ENCODE measurements at places on chromosomes 1 and 21.

- no peak for DNase-seq
Observed at GRCh38 chr1:16099412-16099811, 26.0 kb upstream of the FAM131C start.

GRCh38 chr1:36755303-36756230, 272.9 kb upstream of the CSF3R start:
- no peak for DNase-seq

GRCh38 chr1:117794073-117794472, 135.3 kb downstream of the GDAP2 start:
- DNase-seq: no peak

DNA sequence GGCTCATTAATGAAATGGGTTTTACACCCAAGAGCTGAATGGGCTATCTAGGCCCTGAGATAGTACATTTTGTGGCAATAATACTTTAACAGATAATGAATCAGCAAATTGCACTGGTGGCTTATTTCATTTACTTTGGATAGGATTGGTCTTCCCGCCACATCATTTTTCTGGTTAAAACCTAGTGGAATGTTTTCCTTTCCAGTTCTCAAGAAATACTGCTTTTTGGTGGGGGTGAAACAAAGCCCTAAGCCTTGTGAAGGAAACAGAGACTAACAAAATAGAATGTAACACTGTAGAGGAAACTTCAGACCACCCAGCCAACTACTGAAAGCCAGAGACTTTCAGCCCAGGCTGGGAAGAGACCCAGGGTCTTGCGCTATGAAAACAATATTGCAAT, 172.2 kb downstream of the HHIPL2 start:
- DNase-seq: no peak

DNA sequence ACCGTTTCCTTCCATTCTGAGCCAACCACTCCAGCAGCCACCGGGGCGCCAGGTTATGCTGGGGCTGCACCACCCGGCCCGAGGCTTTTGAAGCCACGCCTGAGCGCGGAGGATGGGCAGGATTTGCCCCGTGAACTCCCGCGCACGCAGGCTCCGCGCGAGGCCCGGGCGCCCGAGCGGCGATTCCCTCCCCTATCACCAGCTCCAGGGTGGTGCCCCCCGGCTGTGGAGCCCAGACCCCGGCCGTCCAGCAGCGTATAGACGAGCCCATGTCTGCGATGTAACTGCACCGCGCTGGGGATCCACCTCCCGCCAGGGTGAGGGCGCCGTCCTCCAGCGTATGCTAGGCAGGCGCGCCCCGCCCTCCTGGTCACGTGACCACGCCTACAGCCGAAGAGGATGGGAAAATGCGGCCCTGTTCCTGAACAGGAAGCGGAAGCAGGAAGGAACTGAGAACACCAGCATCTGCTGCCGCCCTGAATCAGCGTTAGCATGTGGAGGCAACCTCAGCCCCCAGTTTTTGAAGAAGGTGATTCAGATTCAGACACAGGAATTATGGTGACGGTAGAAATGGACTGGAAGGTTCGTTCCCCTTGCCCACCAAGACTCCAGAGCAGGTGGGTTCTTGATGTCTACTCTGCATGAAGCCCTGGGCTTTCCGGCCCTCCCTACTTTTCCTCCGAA, 46.0 kb downstream of the VPS26C start:
- DNase-seq: peak; percentile 87

DNA sequence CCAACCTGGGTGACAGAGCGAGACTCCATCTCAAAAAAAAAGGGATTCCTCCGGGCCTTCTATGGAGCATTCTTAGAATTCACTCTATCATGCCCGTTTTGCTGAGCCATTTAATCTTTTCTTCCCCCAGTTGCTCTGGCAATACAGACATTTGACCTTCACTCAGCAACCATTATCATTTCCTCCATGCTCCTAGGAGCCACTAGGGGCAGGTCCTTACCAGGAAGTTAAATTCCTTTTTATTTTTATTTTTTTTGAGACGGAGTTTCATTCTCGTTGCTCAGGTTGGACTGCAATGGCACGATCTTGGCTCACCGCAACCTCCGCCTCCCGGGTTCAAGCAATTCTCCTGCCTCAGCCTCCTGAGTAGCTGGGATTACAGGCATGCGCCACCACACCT, 9.7 kb upstream of the CGN start:
- no peak for DNase-seq

DNA sequence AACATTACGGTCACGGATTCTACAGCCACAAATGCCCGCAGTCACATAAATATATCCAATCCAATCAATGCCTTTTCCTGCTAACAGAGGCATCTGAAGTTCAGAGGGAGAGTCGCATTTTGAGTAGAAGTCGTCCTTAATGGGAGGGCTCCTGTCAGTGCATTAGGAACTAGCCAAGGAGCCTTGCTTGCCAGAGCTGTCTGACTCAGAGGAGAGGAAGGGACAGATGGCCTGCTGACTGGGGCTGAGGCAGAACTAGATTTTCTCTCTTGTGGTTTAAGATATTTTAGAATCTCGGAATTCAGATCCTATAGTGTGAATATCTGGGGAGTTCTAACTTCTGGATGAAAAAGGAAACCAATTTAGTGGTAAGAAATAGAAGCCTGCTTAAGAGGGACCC, 10.6 kb downstream of the XKR8 start:
- no peak for DNase-seq

- DNase-seq: no peak
Observed at GRCh38 chr1:205703072-205703471, 22.8 kb upstream of the SLC45A3 start.

DNA sequence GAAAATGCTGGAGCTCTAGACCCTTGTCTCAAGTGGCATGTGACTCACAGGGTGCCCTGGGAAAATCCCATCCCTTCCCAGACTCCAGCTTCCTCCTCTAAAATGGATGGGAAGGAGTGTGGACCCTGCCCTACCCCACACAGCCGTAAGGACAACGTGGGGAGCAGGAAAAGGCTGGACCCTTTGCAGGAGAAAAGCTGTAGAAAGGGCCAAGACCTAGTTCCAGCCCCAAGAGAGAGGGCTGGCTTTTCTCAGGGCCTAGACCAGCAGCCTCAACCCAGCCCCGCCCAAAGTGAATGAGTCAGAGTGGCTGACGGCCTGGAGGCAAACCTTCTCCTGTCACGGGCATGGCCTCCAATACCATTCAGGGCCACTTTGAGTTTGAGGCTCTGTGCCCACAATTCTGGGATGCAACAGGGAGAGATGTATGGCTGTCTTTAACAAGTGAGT, 1.1 kb downstream of the LAMB3 start:
- DNase-seq: peak; percentile 12

- DNase-seq: no peak
Observed at GRCh38 chr1:95582746-95583145, 348.7 kb downstream of the RWDD3 start.

- no peak for DNase-seq
Observed at GRCh38 chr1:184755226-184756065, 788 bp upstream of the EDEM3 start.

- DNase-seq: no peak
Observed at GRCh38 chr1:196593955-196594354, 14.3 kb downstream of the KCNT2 start.

DNA sequence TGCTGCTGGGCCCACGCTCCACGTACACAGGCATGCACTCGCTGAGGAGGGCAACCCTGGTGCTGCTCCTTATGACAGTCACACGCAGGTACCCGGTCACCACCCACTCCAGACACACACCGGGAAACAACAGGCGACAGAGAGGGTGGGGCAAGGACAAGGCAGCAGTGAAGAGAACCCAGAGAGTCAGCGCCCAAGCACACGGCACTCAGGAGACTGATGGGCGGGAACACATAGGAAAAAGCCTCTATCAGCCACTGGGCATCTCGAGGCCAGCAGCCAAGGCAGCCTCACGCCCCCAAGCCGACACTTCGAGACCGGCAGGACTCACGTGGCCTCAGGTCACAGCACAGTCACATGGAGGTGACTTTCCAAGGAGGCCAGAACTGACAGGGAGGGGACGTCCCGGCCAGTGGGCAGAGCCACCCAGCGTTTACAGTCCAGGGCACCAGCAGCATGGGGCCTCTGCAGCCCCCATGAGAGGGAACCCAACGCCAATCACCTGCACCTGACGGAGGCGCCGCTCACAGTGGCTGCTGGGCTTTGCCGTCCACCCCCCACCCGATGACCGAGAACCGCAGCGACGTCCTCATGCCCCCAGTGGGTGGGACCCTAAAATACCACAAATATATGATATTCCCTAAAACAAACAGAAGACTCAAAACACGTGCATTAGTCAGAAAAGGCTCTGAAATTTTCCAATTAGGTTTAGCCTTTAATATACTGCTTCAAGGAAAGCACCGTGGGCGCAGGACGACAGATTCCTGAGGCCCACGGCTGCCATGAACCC, 19.7 kb downstream of the PTTG1IP start:
- DNase-seq: no peak

GRCh38 chr21:41344146-41344545, 17.7 kb upstream of the MX2 start:
- no peak for DNase-seq

DNA sequence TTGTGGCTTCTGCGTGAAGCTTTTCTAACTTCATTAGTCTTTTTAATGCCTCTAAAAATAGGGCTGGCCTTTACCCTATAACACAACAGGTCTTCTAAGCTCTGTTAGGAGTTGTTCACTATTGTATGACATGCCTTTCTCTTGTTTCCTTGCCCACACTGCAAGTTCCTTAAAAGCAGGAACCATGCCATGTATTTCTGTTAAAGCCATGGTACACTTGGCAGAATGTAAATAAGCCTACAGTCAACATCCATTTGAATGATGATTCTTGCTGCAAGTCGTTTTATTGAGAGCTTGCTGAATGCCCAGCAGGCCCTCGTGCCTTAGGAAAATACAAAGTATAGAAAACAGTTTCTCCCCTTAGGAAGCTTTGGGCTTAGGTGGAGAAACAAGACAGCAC, 214.6 kb downstream of the DUSP10 start:
- DNase-seq: no peak

DNA sequence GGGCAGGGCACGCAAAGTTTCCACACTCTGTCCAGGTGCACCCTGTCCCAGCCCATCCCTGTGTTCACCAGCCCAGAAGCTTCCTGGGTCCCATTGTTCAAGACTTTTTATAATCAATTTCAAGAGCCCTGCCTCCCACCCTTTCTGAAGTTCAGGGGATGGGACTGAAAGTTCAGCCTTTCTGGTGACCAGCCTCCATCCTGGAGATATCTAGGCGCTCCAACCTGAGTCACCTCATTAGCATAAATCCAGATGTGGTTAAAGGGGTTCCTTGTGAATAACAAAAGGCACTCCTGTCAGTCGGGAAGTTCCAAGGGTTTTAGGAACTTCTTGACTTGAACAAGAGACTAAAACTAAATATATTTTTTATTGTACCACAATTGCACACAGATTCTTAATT, 48.4 kb upstream of the RAP1A start:
- no peak for DNase-seq

DNA sequence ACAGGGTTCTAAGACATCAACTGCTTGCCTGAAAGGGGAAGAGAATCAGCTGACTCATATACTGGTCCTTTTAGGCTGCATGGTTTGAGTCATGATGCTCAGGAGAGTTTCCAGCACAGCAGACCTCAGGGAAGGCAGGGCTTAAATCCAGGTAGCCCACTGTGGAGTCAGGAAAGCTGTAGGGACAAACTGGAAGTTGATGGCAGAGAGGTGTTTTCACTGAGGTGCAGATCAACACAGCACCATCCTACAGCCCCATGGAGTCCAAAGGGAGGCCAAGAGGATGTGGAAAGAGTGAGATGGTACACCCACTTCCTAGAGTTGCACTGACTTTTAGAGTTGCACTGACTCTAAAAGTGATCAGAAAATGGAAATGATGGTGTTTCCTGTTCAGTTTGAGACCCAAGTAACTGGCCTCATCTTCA, 252.4 kb upstream of the DUSP10 start:
- DNase-seq: no peak

- DNase-seq: no peak
Observed at GRCh38 chr1:5856246-5856815, 135.9 kb downstream of the NPHP4 start.

DNA sequence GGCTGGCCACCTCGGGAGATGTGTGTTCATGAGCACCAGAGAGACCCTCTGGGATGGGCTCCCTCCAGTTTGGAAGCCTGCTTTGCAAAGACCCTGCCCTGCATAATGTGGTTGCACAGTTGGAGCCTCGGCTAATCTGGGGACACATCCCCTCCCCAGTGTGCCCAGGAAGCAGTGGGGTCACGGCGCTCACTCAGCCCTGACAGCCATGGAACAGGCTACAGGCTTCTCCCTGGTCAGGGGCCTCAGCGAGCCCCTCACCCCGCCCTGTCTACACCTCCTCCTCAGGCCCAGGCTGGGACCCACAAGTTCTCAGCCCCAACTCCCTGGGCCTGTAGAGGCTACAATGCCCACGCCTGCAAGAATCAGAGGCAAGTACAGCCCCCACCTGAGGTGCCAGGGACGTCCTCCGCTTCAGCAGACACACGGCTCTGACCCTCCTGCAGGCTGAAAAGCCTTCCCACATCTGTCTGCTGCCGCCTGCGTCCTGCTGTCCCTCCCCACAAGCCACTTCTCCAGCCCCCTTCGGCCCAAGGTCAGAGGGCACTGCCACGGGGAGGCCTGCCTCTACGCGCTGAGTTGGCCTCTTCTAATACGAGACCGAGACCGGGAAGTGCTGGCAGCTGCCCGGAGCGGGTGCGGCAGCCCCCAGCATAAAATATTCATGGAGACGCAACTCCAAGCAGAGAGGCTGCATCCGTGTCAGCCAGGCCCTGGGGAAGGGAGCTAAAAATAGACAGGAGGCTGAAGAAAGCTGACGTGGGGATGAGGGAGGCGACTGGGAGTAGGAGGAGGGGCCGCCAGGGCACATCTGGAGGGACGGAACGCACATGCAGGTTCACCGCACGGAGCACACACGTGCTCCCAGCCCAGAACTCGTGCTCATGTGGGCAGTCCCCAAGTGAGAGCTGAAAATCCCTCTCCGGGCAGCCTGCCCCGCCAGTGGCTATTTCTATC, 15.2 kb upstream of the GPR153 start:
- DNase-seq: no peak

- no peak for DNase-seq
Observed at GRCh38 chr1:112628516-112628915, 8.9 kb downstream of the CAPZA1 start.

GRCh38 chr1:90012300-90012699, 17.4 kb downstream of the ZNF326 start:
- DNase-seq: no peak

DNA sequence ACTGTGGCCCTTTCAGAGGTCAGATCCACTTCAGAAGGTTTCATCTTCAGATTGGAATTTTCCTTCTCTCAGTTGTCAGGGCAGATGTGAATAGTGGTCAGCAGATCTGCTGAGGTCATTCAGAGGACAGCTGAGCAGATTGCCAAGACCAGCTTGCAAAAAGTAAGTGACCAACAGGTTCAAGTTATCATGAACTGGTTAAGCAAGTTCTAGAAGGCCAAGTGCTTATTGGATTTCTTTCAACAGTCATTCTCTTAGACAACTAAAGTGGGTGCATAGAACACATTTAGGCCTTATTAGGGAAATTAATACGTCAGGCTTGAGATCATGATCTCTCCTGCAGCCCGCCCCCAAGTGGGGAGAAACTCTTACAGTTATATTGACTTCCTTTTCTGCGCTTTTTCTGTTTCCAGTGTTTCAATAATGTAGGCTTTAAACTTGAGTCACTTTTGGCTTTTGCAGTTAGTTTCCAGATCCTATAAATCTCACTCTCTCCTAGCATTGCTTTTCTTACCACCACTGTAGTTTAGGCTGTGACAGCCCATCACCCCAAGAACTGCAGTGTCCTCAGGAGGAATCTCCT, 96.4 kb downstream of the C1orf21 start:
- no peak for DNase-seq

GRCh38 chr21:27802816-27803475, 836.1 kb upstream of the ADAMTS5 start:
- DNase-seq: no peak

- DNase-seq: no peak
Observed at GRCh38 chr1:26697978-26698849, 2.4 kb downstream of the ARID1A start.

- DNase-seq: no peak
Observed at GRCh38 chr1:235021815-235022214, 106.8 kb downstream of the TOMM20 start.
